Activated CD8-positive, alpha-beta memory T cell treated with anti-CD3 and anti-CD28 coated beads for 1 hour (primary cell): ENCODE measurements at places on chromosomes 11 and 22.

- no peak for DNase-seq
Observed at GRCh38 chr11:60740573-60740972, 16.1 kb downstream of the MS4A18 start.

- DNase-seq, result no peak
Observed at GRCh38 chr22:28798810-28799605, 1.4 kb downstream of the XBP1 start.

- DNase-seq, result no peak
Observed at GRCh38 chr11:112292188-112292587, 31.5 kb upstream of the PLET1 start.

DNA sequence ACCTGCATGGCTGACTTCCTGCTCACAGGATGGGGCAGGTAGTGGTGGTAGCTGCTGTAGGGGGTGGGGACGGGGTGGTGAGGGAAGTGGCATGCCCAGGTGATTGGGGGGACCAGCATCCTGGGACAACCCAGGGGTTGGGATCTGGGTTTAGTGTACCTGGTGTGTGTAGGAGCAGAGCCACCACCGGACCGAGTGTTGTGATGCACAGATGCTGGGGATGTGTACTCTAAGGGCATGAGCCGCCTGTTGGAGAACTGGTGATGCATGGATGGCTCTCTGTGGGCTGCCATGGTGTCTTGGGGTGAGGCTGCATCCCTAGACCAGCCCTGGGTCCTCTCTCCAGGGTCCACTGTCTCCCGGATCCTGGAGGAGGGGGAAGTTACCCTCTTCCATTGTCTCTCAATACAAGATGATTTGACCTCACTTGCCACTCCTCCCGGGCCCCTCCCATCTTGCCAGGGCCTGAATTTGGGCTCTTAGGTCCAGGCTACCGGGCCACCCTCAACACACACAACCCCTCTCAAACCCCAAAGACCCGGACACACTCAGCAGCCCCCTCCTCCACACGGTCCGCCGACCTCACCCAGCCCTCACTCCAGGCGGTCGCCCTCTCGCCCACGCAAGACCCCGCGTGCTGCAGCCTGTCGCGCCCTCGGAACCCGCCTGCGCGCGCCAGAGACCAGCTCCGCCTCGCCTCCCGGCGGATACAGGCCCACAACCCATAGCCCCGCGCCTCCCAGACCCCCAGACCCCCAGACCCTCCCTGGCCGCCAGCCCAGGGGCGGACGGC, 619 bp downstream of the LRRC75B start:
- no peak for DNase-seq

GRCh38 chr11:68002575-68002937, 1.3 kb downstream of the UNC93B1 start:
- no peak for DNase-seq

DNA sequence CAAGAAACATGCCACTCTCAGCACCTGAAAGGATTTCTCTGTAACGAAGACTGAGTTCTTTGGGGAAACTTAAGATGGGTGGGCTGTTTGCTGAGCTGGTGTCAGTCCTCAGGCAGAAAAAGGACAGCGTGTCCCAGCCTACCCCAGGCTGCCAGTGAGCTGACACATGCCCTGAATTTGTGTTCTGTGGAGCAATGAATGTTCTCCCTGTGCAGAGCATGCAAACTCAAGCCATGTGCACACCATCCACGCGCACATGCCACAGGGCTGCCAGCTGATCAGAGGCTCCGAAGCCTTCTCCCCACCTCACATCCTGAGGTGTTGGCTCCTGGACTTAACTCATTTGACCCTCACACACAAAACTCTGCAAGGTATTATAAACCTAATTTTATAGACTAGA, 104.9 kb downstream of the KCNC1 start:
- DNase-seq, result no peak

DNA sequence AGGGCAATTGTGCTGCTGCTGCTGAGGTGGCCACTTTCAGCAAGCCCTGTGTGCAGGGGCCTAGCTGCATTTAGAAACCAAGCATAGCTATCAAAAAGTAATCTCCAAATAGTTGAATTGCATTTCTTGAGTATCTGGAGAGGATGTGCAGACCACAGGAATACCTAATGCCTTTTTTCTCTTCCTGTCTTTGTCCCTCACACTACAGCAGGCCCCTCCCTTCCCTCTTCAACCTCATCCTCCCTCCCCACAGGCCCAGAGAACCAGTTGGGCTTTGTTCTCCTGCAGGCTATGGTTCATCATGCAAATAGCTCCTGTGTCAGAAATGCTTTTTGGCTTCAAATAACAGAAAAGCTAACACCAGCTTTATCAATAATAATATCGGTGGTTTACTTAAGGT, 47.7 kb downstream of the DKK3 start:
- no peak for DNase-seq

- DNase-seq, result no peak
Observed at GRCh38 chr22:41368543-41369423, 13.0 kb upstream of the TEF start.

GRCh38 chr11:47656260-47656885, 14.0 kb upstream of the MTCH2 start:
- DNase-seq, result no peak

- DNase-seq, result no peak
Observed at GRCh38 chr22:36816636-36817524, at the start of gene PVALB. Gene PVALB, minus strand, starts transcription at chr22:36817035. Its CDS starts 30 bp downstream, at chr22:36817005.

GRCh38 chr22:30717952-30718351, 23.3 kb downstream of the OSBP2 start:
- no peak for DNase-seq

GRCh38 chr11:17207317-17208256, at the start of gene PIK3C2A:
Gene PIK3C2A, minus strand, starts transcription at chr11:17207986. Its CDS starts 38,245 bp downstream, at chr11:17169741.
- DNase-seq, result peak; percentile 80
